Activated CD4-positive, alpha-beta T cell treated with anti-CD3 and anti-CD28 coated beads, Interleukin-2, amount 10 ng/mL, durations not matched to agents 24 days and 14 days (primary cell): ENCODE measurements at places on chromosomes 5 and 9.

DNA sequence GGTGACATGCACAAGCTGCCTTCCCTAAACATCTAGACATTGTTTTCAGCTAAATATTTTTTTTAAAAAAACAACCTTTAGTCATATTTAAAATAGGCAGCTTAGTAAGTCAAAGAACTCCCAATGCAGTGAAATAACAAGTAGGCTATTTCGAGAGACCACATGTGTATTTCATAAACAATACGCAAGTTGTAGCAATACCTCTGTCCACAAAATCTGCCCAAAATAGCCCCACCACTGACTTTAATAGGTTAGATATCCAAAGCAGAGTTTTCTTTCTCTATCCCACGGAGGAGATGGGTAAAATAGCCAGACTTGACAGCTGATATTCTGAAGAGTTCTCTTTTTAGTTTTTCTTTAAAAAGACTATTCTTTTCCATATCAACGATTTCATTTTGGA is 1.2 kb downstream of the SLC24A2 start:
- peak; percentile 9 for DNase-seq

- no peak for DNase-seq
Observed at GRCh38 chr5:61319388-61320146, 12.5 kb upstream of the ZSWIM6 start.

GRCh38 chr9:89363311-89363670 is 45.0 kb downstream of the SECISBP2 start:
- no peak for DNase-seq

DNA sequence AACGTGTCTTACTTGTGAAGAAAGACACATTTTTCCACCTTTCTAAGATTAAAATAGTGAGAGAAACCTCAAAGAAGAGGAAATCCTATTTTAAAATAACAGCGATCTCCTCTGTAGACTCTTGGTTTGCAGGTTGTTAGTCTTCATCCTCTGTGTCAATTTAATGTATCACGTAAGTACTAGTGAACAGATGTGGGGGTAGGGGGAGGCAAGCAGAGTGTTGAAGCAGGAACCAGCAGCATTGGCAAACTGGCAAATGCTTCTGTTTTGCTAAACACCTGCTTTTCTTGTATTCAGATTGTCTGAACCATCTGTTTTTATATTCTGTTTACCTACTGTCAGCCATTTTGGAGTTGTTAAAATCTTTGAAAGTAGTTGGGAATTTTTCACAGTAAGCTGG is 159.3 kb upstream of the TLX3 start:
- no peak for DNase-seq

DNA sequence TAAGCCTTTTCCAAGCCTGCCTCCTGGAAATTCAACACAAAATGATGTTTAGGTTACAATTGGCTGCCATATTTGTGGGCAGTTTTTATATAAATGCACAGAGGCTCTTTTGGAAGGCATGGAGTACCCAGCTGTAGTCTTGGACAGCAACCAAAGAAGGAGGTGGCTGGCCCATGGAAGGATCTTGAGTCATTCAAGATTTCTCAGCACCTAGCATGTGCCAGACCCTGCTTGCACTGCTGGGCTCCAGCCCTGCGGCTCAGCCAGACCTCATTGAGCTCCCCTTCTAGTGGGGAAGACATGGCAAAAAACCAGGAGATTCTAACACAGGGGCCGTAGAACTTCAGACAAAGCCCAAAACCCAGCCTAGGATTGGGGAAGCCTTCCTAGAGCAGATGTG is 22.1 kb downstream of the JADE2 start:
- DNase-seq: no peak

- no peak for DNase-seq
Observed at GRCh38 chr9:30574355-30575151, 1809.9 kb upstream of the ACO1 start.

- DNase-seq: peak; percentile 83
Observed at GRCh38 chr9:95822583-95823431, 52.7 kb upstream of the ERCC6L2 start.

DNA sequence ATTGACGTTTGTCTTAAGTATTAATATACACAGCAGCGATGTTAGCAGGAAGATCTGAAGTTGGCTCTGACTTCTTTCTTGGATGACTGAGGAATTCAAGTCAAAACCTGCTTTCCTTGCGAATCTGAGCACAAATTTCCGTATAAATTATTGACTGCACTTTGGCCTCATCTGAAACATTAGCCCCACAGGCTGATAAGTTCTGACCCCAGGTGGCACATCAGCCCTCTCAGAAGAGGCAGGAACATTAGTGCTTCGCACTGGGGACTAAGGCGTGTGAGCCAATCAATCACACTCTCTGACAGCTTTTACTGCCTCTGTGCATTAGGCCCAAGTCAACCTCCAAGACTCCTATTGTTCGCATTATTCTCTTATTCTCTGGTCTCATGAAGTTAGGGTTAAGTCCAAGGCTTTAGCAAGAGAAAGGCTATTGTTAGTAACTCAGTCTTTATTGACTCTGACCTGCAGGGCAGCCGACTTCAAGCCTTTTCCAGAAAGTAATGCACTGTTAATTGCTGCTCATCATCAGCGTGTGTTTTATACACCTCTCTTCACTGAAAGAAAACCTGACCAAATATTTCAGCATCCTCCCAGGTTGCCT is 84.2 kb downstream of the ZNF608 start:
- no peak for DNase-seq

- no peak for DNase-seq
Observed at GRCh38 chr9:112286926-112287325, 46.5 kb downstream of the PTBP3 start.

DNA sequence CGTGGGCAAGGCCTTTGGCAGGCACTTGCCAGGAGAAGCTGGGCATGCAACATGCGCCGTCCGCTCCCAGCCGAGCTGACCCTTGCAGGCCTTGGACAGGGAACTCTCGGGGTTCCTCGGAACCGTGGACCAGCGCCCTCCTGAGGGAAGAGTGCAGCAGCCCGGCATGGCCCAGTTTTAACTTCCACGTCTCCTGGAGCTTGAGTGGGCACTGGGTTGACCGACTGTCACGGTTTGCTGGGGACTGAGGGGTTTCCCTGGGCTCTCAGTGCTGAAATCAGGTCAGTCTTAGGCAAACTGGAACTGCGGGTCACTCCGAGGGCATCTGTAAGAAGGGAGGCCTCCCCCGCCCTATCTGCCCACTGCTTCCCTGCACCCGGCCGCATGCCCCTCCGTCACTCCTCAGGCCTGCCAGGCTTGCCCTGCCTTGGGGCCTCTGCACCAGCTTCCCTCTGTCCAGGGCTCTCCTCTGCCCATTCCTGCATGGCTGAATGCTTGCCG is 87.0 kb upstream of the PHYKPL start:
- no peak for DNase-seq

DNA sequence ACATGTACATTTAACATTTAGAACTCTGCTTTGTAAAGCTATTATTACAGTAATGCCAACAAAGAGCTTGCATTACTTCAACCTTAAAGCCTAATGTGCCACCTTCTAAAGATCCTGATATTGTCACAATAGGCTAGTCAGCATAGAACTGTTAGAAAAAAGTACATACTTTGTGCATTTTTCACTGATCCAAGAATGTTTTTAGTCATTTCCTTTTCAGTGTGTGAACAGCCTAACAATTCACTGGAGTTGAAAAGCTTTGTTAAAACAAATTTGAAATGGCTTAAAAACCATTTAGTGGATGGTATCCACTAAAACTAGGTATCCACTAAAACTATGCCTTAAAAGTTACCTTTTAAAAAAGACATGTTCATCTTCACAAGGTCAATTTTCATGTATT is 4.5 kb downstream of the RPS6 start:
- DNase-seq: no peak

GRCh38 chr5:115170134-115170928 is 623 bp upstream of the TRIM36 start:
- DNase-seq: no peak

DNA sequence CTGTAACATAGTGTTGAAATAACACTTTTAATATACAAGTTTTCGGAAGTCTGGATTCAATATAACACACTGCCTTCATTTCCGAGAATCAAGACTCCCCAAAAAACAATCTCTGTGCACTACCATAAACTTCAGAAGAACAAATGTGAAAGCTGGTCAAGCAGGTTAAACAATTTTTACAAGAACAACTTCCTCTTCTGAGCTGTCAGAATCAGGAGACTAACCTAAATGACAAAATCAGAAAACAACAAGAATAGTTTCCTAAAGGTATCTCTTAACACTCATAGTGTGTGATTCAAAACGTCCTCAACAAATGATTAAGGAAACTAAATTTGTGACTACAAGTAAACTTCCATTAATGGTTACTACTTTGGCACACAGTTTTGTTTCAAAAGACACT is 11.6 kb downstream of the C9orf72 start:
- no peak for DNase-seq

DNA sequence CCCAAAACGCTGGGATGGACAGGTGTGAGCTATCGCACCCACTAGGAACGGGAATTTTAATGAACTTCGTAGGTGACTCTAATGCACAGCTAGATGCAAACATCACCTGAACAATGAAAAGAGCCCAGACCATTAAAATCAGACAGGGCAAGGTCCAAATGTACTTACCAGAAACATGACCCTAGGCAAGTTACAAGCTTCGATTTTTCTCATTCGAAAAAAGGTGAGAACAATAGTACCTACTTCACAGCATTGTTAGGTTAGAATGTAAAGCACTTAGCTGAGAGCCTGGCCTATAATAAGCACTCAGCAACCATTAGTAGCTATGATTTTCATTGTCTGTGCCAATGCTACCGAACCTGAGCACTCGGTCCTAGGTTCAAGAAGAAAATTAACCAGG is 5.8 kb upstream of the KLHL3 start:
- DNase-seq: no peak

GRCh38 chr5:93289942-93290341 is 291.1 kb downstream of the NR2F1-AS1 start:
- no peak for DNase-seq

DNA sequence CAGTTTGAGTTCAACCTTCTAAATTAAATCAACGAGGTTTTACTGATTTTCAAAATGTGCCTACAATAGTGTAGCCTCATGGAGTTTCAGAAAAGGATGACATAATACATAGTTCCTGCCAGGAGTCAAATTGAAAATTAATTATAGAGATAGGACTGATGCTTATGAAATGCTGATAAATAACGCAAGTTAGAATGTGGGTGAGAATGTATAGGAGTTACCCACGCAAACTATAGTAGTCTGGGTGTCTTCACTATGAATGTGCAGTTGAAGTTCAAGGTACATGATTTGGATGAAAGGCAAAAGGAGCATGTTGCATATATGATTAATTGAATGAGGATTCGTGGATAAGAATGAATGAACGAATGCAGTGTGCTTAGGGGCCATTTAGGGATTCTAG is 95.7 kb downstream of the SV2C start:
- peak; percentile 14 for DNase-seq

DNA sequence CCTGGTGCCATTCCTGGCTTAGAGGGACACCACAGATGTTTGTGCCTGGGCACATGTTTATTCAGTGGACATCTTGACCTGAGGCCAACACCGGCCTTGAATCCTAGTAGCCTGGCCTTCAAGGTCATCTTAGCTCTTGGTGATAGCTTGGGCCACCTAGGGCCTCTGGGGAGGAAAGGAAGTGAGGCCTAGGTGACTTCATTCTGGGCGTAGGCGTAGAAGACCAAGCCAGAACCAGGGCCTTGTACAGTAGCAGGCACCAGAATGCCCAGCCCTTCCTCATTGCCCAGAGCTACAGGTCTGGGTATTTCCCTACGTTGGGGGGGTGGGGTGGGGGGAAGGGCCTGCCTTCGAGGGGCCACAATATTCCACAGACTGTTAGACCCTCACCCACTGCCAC is 33.8 kb downstream of the WNK2 start:
- no peak for DNase-seq

- DNase-seq: no peak
Observed at GRCh38 chr9:128275198-128276007, at the start of gene GOLGA2. GOLGA2 (minus strand) TSS chr9:128276007; CDS start chr9:128275976, 31 bp downstream.

DNA sequence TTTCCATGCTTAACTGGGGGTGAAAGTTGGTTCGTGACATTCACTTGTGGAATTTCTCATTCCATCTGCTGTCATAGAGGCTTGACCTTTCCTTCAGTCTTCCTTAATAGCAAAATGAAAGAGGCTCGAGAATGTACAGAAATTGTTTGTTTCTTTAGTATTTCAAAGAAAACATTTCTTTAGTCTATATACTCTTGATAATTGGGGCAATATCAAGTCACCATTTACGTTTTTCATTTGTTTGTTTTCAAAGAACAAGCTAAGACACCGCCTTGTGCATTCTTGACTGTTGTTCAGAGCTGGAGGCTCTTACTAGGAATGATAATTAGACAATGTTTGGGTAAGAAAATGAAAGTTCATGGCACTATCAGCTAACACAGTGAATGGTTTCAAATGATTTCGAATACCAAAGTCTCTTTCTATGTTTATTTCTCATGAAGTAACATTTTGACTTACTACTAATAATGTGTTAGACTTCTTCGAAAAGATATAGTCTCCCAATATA is 835.4 kb downstream of the SEMA5A start:
- no peak for DNase-seq

- no peak for DNase-seq
Observed at GRCh38 chr5:79552984-79553383, 39.0 kb upstream of the HOMER1 start.

GRCh38 chr5:31021181-31021624 is 172.3 kb upstream of the CDH6 start:
- DNase-seq: no peak

DNA sequence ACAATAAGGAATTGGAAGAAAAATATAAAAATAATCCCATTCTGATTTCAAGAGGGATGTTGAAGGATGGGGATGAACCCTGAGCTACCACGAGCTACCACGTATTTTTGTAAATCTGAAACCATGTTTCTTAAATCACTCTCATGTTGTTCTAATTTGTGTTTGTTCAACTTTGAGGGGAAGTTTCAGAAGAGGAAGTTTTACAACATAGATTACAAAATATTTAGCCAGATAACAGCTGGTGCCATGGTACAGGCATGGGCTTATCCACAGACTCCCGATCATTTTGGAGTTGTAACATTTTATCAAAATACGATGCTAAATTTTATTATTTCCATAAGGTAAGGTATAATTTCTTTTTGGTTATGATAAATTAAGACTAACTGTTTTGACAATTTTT is 15.2 kb downstream of the CCDC125 start:
- no peak for DNase-seq

GRCh38 chr9:136377341-136378169 is 4.1 kb upstream of the CARD9 start:
- DNase-seq: no peak

- DNase-seq: no peak
Observed at GRCh38 chr5:89946916-89947315, 462.6 kb downstream of the CETN3 start.
